ENCODE measurements at places on chromosomes 1 and 21. TPM values are rescaled to one million over a fixed set of nuclear protein-coding genes. Genes with fewer than 3 reads are reported as not detected.

The RAB3B gene
- 0.57 TPM for total RNA-seq

The UBE4B gene
- total RNA-seq = 51.0 TPM

The DMRTA2 gene
- not detected for total RNA-seq

The C1orf53 gene
- total RNA-seq = 3.6 TPM

The PROK1 gene
- total RNA-seq = not detected

The OR2L2 gene
- not detected for total RNA-seq

The SLC25A33 gene
- 5.2 TPM for total RNA-seq

DNA sequence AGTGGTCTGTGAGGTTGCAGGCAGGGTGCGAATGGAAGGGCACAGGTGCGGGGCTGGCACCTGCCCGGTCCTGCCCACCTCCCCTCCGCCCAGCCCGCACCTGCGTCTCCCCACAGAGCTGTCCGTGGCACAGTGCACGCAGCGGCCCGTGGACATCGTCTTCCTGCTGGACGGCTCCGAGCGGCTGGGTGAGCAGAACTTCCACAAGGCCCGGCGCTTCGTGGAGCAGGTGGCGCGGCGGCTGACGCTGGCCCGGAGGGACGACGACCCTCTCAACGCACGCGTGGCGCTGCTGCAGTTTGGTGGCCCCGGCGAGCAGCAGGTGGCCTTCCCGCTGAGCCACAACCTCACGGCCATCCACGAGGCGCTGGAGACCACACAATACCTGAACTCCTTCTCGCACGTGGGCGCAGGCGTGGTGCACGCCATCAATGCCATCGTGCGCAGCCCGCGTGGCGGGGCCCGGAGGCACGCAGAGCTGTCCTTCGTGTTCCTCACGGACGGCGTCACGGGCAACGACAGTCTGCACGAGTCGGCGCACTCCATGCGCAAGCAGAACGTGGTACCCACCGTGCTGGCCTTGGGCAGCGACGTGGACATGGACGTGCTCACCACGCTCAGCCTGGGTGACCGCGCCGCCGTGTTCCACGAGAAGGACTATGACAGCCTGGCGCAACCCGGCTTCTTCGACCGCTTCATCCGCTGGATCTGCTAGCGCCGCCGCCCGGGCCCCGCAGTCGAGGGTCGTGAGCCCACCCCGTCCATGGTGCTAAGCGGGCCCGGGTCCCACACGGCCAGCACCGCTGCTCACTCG lies 23.3 kb downstream of the FTCD start:
- H3K36me3 ChIP-seq = no peaks in the 10 kb centered on the region
- H3K4me1 ChIP-seq = no peaks in the 10 kb centered on the region
- DNase-seq = no peak
- no peaks in the 10 kb centered on the region for H3K27me3 ChIP-seq
- H3K27ac ChIP-seq = no peak overlapping the region

DNA sequence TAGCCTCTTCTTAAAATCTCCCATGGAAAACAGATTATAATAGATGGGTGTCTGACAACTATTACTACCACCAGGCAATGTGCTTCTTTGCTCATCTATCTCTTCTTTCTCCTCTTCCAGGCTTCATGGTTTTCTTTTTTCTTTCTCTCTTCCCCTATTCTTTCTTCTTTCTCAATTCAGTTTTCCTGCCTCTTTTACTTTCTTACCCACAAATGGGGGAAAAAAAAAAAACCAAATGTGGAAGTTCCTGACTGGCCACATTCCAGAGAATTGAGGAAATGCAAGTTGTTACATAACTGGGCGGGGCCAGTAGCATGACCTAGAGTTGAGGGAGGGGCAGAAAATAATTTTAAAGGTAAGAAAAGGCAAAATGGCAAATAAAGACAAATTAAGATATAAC lies 10.9 kb upstream of the SMG7 start:
- no peaks in the 10 kb centered on the region for H3K4me1 ChIP-seq
- DNase-seq = peak; percentile 43
- H3K4me3 ChIP-seq = no peak overlapping the region

DNA sequence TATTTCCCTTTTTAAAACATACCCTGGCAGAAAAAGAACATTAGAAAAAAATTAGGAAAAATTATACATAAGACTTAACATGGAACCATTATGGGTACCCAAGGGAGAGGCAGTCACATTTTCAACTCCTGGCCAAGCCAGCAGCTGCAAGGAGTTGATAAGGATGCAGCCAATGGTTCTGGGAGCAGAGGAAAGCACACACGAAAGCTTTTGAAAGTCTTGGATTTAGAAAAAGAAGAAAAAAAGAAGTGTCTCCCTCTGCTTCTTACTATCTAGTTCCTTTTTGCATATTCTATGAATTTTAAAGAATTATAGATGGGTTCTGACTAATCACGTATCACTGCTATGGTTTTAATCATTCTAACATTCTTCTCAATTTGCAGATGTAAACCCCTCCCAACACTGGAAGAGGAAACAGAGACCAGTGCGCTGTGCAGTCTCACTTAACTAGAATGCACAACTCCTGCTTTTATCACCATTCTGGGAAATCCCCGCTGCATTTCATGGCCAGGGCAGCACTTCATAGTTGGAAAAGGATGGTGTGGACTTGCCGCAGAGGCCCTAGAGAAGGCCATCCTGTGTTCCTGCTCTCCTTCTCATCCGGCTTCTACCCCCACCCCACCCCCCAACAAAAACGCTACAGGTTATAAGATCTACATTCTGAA lies 2.7 kb upstream of the CD58 start:
- DNase-seq = no peak
- peaks cover 8% of the 10 kb centered on the region for H3K4me1 ChIP-seq
- H3K36me3 ChIP-seq = no peaks in the 10 kb centered on the region
- H3K4me3 ChIP-seq = no peak overlapping the region
- H3K27ac ChIP-seq = no peak overlapping the region

DNA sequence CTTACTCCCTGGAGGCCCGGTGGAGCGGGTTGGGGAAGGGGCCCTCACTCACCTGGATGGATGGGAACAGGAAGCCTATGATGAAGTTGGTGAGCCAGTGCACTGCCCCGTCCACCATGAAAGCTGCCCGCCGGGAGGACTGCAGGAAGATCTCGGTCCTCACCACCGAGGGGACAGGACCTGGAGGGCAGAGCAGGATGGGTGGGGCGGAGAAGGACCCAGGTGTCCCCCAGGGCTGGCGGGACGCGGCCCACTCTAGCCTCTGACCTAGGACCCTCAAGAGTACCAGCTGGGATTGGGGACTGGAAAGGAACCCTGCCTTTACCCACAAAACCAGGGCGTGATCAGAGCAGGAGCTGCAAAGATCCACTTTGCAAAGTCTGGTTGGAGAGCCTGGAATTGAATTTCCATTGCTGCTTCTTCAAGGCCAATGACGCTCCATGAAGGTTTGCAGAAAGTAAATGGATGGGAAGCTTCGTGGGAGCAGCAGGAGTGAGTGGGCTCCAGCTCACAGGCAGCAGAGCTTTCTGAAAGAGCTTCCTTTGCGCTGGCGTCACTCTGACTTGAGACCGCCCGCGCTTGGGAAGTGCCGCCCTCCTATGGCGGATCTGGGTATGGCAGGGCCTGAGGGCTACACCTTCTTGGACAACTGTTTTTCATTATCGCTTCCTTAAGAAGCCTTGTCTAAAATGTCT lies 21.4 kb downstream of the SLC2A7 start:
- no peak overlapping the region for H3K27ac ChIP-seq
- H3K4me1 ChIP-seq = no peaks in the 10 kb centered on the region
- H3K4me3 ChIP-seq = no peak overlapping the region

GRCh38 chr1:38964140-38964548 lies 22.5 kb upstream of the RHBDL2 start:
- DNase-seq = no peak
- no peak overlapping the region for H3K27ac ChIP-seq
- H3K27me3 ChIP-seq = no peaks in the 10 kb centered on the region
- H3K4me3 ChIP-seq = no peak overlapping the region
- no peaks in the 10 kb centered on the region for H3K4me1 ChIP-seq

GRCh38 chr1:43270421-43271095 lies 775 bp downstream of the TMEM125 start:
- no peak overlapping the region for H3K27ac ChIP-seq
- peak; percentile 86 for DNase-seq
- no peaks in the 10 kb centered on the region for H3K27me3 ChIP-seq
- H3K36me3 ChIP-seq = no peaks in the 10 kb centered on the region
- peak overlapping the region; percentile 34 for H3K4me3 ChIP-seq

- H3K27me3 ChIP-seq = no peaks in the 10 kb centered on the region
- no peaks in the 10 kb centered on the region for H3K4me1 ChIP-seq
- H3K36me3 ChIP-seq = no peaks in the 10 kb centered on the region
These were observed 4.1 kb upstream of the KRTAP12-2 start for GRCh38 chr21:44670642-44671432.

DNA sequence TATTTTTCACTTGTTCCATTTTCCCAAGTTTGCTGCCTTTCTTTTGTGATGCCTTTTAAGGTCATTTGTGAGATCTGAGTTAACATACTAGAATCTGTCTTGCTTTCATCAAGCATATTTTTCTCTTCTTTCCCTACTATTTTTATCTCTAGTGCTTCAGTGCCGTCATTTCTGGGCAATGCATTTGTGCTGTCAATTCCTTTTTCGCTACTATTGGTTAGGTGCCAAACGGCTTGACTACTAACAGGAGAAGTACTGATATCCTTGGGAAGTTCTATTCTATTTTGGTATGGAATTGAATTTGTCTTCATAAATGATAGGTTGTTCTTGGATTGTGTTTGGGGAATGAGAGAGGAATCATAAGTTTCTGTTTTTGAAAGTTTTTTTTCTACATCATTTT lies 42.2 kb downstream of the LRRC53 start:
- no peaks in the 10 kb centered on the region for H3K36me3 ChIP-seq
- H3K27ac ChIP-seq = peak overlapping the region; percentile 84
- DNase-seq = no peak
- no peak overlapping the region for H3K4me3 ChIP-seq
- no peaks in the 10 kb centered on the region for H3K27me3 ChIP-seq
- peaks cover 7% of the 10 kb centered on the region for H3K4me1 ChIP-seq

DNA sequence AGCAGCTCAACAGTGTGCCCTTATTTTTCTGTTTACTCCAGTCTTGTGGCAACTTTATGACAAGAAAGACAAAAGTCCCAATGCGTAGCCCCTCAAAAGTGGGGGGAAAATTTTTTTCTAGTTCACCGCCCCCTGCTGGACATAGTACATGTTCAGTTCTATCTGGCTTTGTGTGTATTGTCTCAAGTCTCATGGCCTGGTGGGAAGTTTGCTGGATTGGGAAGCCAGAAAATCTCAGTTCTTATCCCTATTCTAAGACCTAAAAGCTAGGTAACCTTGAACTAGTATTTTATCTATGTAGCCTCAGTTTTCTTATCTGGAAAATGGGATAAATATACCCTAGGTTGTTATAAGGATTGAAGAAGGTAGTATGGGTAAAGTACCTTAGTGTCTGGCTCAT lies 55.8 kb upstream of the LDLRAP1 start:
- H3K4me1 ChIP-seq = peaks cover 7% of the 10 kb centered on the region
- no peaks in the 10 kb centered on the region for H3K27me3 ChIP-seq
- no peak overlapping the region for H3K4me3 ChIP-seq
- no peak overlapping the region for H3K27ac ChIP-seq
- H3K36me3 ChIP-seq = peaks cover 23% of the 10 kb centered on the region
- DNase-seq = no peak

DNA sequence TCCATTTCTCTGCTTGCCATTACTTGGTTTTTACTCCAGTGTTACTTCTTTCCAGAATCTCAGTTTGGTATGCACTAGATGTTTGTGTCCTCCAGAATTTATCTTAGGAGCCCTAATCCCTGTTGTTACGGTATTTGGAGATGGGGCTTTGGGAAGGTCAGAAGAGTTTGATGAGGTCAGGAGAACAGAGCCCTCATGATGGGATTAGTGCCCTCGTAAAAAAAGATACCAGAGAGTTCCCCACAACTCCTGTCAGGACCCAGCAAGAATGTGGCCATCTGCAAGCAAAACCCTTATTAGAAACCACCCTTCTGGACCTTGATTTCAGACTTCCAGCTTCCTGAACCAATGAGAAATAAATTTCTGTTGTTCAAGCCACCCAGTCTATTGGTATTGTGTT lies 98.0 kb downstream of the ADAMTS1 start:
- H3K4me1 ChIP-seq = no peaks in the 10 kb centered on the region
- H3K4me3 ChIP-seq = no peak overlapping the region
- no peak overlapping the region for H3K27ac ChIP-seq
- no peaks in the 10 kb centered on the region for H3K27me3 ChIP-seq
- no peaks in the 10 kb centered on the region for H3K36me3 ChIP-seq
- DNase-seq = no peak

DNA sequence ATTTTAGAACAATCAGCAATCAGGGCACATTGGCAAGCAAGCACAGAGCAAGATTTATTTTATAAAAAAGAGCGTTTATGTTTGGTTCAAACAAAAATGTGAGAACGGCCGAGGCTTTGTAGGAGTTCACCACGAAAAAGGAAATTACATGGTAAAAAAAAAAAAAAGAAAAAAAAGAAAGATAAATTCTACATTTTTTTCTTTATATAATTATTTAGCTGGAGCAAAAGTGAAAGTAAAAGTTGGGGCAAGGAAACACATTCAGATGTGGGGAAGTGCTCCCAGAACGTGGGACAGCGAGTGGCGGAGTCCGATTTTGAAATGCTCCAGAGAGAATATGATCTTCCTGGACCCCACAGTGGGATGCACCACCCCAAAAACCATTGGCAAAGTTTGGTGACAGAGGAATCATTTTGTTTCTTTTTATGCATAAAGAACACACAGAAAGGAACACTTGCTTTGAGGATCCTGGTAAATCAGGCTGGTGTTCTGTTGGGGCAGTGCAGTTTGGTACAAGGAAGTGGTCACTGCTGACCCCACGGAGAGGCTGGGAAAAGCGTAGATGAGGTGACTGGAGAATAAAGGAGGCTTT lies 16.3 kb upstream of the ATP5PO start:
- no peak overlapping the region for H3K4me3 ChIP-seq
- H3K27me3 ChIP-seq = no peaks in the 10 kb centered on the region
- H3K27ac ChIP-seq = no peak overlapping the region

DNA sequence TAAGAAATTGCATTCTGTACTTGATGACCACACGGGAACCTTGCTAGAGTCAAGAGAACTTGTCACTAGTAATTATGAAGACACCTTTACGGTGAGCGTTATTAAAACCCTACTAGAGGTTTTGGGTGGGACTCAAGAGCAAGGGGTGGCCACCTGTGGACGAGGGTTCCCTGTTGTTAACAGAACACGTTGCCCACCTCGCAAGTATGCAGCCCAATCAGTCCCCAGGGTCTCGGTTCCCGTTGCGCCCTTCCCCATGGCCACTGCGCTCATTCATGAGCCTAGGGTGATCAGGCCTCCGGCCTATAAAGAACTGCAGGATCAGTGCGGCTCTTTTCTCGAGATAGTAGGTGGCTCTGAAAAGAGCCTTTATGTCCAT lies 30.2 kb upstream of the RNF187 start:
- DNase-seq = no peak
- peaks cover 8% of the 10 kb centered on the region for H3K4me1 ChIP-seq
- peaks cover 5% of the 10 kb centered on the region for H3K27me3 ChIP-seq
- H3K36me3 ChIP-seq = no peaks in the 10 kb centered on the region
- H3K4me3 ChIP-seq = no peak overlapping the region
